Activated naive CD8-positive, alpha-beta T cell treated with anti-CD3 and anti-CD28 coated beads, Interleukin-2, amount 50 U/mL, for 16 hours (primary cell): ENCODE measurements at places on chromosomes 7 and 10.

GRCh38 chr7:137484326-137484725 lies 140.8 kb upstream of the PTN start:
- DNase-seq, result no peak

DNA sequence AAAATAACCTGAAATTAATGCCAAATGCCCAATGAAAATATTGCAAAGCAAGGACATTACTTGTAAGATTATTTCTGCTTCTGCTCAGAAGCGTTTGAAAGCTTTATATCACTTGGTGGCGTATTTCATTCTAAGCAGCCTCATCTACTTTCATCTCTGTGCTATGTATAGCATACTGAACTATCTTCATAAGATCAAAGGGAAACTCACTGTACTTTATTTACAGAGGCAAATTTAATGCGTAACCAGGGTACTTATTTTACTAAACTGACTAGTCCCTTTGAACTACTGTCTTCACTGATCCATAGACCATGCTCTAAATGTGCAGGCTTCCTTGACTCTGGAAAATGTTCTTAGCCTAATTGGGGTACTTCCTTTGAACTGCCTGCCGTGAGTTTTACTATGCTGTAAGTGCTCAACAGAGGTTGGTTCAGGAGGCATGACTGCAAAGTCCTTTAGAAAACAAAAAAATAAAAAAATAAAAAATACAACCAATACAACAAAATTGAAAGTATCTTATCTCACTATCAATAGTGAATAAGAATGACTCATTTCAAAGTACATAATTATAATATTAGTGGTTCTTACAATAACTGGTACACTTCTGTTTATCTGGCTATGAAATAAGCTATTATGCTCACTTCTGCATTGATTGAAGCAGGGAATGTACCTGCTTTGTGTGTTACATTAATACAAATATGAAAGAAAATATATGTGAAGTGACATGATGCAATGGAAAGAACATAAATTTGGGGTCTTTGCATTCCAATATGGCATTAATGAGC lies 41.0 kb upstream of the TSPAN12 start:
- no peak for DNase-seq

DNA sequence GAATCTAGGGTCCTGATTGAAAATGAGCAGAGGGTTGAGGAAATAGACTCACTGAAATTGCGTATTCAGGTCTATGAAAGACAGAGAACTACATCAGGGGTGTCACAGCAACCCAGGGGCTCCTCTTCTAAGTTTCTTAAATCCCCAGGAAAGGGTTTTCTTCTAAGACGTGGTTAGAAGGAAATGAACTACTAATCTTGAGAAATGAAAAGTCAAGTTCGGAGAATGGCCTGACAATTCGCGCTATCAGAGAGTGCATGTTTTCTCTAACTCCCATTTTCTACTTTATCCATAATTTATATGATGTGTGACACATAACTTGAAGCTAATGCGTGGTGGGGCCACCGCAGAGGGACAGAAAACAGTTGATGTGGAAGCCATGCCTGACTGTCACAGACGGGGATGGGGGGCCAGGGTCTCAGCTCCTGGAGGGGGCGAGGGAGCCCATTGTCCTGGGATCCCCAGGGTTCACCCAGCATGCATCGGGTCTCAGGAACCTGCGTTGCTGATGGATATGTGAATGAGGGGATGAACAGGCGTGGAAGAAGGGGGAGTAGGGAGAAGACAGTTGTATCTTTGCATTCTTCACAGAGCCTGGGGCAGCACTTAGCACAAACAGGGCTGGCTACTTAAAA lies 86.3 kb downstream of the PTPRE start:
- no peak for DNase-seq

- DNase-seq, result no peak
Observed at GRCh38 chr7:33550979-33551378, 354.4 kb upstream of the BMPER start.

GRCh38 chr10:118239236-118239630 lies 102.9 kb downstream of the FAM204A start:
- DNase-seq, result no peak

- DNase-seq, result no peak
Observed at GRCh38 chr7:124908259-124908658, 21.4 kb downstream of the POT1 start.

DNA sequence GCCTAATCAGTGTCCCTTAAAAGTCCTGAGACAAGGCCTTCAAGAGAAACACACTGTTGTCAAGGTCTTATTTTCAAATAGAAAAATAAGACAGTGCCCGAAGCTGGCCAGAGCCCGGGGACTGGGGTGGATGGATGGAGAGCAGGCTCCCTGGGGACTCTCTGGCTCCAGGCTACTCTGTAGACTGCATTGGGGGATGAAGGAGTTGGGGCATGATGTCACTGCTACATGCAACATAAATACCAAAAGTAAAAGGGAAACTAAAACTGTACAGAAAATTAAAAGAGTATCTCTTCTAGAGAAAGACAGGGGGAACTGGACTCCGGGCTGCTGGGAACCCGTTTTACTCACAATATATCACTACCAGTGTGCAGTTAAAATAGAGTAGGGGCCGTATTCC lies 629.8 kb downstream of the KCNMA1 start:
- DNase-seq, result no peak

DNA sequence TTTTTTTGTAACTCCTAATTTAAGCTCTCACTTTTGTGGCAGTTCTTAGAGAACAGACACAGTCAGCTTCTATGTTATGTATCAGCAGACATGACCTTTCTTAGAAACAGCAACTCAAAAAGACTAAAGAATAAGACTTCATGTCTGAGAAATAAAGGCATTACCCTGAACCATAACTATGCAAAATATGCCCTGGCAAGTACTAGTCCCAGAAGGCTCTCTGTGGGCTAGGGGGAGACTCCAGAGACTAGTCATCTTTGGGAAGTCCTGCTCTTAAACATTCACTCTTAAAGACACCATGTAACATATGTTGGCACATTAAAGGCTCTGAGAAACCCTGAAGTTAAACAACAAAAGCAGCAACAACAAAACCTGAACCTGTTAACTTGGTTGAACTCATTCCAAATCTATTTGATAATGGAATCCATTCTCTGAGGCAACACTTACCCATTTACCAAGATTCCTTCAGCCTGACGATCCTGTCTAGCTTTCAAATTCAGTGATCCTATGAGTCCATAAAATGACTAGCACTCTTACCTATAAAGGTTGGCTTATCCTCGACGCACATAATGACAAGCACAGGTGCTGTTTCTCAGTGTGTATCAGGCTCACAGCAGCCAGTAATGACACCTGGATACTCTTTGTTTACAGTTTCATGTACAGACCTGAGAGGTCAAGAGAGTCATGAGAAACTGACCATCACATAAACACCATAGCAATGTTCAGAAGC lies 62.3 kb downstream of the OSBPL3 start:
- DNase-seq, result no peak

- no peak for DNase-seq
Observed at GRCh38 chr7:128000854-128001265, 30.4 kb downstream of the LRRC4 start.

- DNase-seq, result no peak
Observed at GRCh38 chr7:125088555-125088954, 158.9 kb upstream of the POT1 start.

GRCh38 chr10:109992485-109992884 lies 15.3 kb upstream of the ADD3 start:
- DNase-seq, result no peak

- DNase-seq, result no peak
Observed at GRCh38 chr7:36790311-36790787, 66.1 kb upstream of the AOAH start.

DNA sequence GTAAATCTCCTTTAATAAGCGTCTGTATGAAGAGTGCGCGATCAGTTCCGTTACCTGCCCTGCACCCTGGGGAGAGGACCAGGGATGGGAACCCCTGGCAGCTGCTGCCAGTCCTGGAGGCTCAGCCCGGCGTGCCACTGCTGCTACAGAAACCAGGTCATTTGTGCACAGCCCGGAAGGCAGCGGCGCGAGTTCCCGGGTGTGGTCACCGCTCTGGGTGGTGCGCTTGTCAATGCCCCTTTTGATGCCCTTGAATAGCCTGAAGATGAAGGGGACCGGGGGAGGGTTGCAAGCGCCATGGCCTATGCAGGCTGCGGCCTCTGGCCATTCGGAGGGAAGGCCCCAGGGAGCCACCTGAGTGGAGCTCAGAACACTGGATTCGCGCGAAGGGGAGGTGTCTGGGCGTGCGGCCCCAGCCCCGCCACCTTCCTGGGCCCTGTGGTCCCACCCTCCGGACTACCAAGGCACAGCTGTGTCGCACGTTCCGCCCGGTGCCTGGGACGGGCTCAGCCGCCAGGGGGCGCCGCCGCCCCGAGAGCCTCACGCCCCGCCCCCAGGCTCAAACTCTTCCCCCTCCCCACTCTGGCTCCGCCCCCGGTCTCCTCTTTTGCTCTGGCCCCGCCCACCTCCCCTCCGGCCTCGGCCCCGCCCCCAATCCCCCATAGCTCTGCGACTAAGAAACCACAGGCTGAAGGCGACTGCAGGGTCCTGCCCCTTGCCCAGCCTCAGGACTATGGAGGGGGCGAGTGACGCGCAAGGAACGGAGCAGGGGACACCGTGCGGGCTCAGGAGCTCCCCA lies 16.5 kb downstream of the AP5Z1 start:
- DNase-seq, result peak; percentile 65

GRCh38 chr10:78770167-78771090 lies 298.3 kb upstream of the ZMIZ1 start:
- DNase-seq, result no peak

- no peak for DNase-seq
Observed at GRCh38 chr7:158611541-158611940, 23.9 kb upstream of the PTPRN2 start.

- no peak for DNase-seq
Observed at GRCh38 chr7:43018446-43018845, 86.3 kb downstream of the MRPL32 start.

DNA sequence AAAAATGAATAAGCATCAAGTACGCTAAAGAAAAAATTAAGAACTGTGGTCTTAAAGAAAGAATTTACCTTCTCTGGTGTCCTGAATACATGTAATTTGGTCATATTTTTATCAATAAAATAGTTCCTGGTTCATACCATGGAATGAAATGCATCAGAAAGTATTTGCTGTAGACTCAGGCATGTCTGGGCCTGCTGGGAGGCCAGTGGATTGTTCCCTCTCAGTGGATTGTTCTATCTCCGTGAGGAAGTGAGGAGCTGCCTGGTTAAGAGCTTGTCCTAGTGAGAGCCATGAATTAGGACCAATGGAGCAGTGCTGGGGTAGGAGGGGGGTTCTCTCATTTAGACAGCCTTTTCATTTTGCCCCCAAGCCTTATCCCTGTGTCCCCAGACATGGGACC lies 211.7 kb upstream of the HABP2 start:
- no peak for DNase-seq

DNA sequence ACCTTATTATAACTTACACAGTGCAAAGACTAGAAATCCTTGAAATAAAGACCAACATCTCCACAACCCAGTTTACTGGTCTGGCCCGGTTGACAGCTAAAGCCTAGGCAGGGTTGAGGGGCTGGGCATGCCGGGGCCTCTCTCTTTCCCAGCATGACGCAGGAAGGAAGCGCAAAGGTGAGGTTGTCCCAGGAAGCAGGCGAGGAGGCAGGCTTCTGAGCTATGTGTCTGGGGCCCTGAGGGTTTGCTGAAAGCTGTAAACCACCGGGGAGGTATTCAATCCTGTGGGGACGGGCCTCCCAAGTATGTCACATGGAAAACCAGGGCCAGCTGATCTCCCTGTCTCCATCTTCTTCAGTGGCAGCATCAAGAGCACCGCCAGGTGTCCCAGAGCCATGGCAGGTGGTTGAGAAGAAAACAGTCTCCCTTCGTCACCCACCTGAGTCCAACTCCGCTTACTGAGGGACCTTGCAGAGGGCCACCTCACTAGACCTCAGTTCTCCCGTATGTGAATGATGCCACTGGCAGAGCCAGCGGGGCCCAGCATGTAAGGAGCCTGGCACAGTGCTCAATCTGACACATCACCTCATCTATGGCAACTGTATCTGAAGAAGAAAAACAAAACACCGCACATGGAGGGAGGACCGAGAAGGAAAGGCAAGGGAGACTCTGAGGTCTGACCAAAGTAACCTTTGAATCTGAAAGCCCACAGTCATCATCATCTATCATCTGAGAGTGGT lies 49.5 kb downstream of the FAM53B start:
- DNase-seq, result no peak

DNA sequence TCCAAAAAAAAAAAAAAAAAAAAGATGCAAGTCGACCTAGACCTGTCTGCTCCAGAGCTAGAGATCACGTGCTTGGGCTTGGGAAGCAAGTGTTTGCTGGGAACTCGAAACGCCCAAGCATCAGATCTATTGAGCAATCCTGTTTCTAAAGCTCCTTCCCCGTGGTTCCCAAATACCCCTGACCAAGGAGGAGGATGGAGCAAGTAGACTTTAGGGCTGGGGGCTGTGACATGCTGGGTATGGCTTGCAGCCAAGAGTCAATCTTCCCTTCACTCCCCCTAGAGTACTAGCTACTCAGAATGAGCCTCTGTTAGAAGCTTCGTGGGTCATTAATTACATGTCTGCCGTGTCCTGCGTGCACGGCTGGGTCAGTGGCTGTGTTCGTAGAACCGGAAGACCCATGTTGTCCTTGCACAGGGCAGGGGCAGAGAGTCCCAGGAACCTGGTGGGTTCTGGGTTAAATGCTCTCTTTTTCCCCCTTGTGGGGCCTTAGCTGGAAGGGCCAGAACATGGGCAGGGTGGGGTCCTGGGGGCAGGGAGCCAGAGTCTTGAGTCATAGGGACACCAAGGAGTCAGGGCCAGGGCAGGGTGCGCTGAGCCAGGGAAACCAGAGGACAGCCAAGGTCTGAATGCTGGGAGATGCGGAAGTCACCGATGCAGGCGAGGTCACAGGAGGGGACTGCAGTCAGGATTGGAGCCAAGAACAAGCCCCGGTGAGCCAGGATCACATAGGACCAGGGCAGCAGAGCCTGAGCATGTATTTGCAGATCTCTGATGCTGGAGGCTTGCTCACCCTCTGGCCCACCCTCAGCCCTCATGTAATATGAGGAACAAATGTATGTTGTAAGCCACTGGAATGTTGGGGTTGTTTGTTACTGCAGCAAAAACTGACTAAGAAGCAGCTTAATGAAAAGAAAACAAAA lies 34.6 kb upstream of the TPST1 start:
- DNase-seq, result no peak

GRCh38 chr10:28095791-28096378 lies 97.0 kb upstream of the ODAD2 start:
- no peak for DNase-seq

GRCh38 chr10:49153971-49154370 lies 20.1 kb upstream of the FAM170B start:
- no peak for DNase-seq

DNA sequence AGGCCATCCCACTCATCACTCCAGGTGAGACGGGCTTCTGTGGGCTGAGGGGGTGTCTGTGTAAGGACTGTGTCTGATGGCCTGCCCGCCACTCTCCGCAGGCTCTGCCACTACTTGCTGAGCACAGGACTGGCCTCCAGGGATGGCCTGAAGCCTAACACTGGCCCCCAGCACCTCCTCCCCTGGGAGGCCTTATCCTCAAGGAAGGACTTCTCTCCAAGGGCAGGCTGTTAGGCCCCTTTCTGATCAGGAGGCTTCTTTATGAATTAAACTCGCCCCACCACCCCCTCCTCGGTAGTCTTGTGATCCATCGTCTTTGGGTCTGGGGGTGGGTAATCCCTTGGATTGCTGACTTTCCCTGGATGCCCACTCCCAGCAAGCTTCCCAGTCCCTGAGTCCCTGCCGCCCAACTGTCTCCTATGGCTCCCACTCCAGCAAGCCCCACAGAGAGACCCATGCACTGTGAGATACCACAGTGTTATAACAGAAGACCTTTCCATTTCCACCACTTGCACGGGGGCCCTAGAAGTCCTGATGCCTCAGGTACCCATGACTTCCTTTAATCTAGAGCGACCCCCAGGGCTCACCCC lies 4.7 kb downstream of the FXYD4 start:
- no peak for DNase-seq
